RPMI7951 (cell line): ENCODE measurements at places on chromosomes 5 and 9. TPM values are rescaled to one million over a fixed set of nuclear protein-coding genes. Genes with fewer than 3 reads are reported as not detected.

Gene SLCO6A1
- 0.29 and 0.60 TPM in 2 replicates for total RNA-seq

Gene TERT
- total RNA-seq: not detected in 2 replicates

Gene IL4
- not detected in 2 replicates for total RNA-seq

Gene GTF3C5
- 45.9 and 48.3 TPM in 2 replicates for total RNA-seq

Gene RMRP
- total RNA-seq: 19,023 and 39,221 TPM in 2 replicates

GRCh38 chr5:66503203-66503789 lies 92.9 kb upstream of the MAST4 start:
- no peak for DNase-seq

DNA sequence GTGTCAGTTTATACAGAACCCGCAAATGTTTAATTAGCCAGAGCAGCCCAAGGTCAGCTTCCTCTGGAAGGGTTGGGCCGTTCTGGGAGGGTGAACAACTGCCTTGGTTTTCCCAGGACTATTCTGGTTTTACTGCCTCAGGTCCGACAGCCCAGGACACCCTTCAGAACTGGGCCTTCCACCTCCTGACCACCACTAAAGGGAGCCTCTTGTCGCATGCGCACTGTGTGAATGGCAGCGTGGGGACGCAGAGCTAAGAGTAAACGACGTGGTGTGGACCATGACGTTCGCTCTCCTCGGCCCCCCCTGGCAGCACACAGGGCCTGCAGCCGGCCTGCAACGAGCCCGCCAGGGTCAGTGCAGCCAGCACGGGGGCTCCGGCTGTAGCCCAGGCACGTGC lies 214.9 kb downstream of the FANCC start:
- no peak for DNase-seq

- DNase-seq: no peak
Measured at GRCh38 chr9:8706531-8706930, 907.0 kb upstream of the DMAC1 start.

DNA sequence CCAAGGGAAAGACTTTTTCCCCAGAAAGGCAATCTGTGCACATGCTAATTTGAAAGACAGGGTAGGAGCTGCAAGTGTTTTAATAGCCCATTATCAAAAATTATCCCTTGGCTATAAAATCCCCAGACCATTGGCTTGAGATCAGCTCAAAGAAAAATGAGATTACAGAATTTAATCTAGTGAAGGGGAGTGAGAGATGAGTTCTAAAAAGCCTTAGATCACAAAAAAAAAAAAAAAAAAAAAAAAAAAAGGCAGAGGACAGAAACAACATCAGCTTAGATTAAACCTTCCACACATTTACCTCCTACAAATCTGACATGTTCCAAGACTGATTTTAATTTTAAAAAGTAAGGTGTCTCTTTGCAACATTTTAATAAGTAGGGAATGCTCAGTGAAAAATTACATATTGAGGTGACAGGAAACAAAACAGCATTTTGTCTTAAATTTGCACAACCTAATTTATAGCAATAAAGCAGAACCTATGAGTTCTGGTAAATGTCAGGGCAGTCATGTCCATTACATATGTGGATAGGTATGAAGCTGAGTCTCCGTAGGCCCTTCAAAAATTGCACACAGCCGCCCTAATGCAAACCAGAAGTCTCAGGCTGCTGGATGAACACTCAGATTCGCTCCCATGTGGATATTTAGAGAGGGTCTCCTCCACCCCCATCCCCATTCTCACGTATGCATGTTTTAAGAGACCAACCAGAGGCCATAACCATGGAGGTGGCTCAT lies 43.4 kb downstream of the NFIB start:
- DNase-seq: no peak

DNA sequence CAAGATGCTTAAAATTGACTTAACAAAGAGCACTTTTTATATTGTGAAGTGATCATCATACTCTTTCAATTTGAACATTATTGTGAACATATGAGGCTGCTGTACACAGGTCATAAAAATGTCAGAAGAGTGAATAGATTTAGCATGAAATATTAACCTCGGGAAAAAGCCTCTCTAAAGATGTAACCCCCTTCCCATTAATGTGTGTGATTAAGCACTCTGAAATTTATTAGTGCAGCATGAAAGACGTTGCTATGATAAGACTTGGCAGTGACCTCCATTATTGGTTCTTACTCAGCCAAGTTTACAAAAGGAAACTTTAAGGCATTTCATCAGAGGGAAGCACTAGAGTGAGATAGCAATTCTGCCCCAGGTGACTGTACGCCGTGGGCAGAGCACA lies 326.5 kb downstream of the NTRK2 start:
- DNase-seq: no peak

DNA sequence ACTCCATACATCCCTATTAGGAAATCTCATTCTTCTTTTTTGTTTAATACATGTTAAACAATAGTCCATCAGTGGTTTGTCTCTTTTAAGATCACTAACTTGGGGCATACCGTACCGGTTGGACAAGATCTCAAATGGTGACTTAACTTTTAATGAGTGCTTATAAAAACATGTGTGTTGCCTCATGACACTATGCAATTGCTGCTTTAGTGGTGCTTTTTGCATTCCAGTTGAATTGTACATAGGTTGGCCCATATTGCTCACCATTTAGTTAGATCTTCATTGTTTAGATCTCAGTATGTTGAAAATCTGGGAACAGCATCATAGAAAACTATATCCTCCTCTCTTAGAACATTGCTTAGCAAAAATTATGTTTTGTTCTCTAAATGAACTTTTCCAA lies 17.8 kb downstream of the C9orf85 start:
- DNase-seq: peak; percentile 28

GRCh38 chr5:43415935-43416802 lies 4.0 kb upstream of the CCL28 start:
- no peak for DNase-seq

DNA sequence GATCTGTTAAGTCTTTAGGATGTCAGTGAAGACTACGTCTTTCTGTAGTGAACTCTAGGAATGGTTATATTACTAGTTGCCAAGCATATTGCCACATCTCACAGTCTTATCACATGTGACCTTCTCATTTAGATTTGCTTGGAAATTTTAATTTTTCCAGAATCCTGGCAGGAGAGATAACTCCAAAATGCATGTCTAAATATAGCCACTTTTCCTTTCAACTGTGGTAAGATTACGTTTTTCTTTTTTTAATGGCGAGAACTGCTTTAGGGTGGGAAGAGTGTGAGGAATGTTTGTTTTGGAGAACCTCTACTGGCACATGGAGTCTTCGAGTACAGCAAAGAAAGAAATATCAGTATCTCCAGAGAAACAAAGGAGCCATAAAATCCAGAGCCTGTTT lies 91.7 kb upstream of the ADAMTSL1 start:
- no peak for DNase-seq
